Iris pigment epithelial cell (primary cell): ENCODE measurements at places on chromosomes 13 and 19.

- peak; percentile 56 for DNase-seq
These were observed 1.3 kb upstream of the CCNE1 start for GRCh38 chr19:29810504-29810871.

DNA sequence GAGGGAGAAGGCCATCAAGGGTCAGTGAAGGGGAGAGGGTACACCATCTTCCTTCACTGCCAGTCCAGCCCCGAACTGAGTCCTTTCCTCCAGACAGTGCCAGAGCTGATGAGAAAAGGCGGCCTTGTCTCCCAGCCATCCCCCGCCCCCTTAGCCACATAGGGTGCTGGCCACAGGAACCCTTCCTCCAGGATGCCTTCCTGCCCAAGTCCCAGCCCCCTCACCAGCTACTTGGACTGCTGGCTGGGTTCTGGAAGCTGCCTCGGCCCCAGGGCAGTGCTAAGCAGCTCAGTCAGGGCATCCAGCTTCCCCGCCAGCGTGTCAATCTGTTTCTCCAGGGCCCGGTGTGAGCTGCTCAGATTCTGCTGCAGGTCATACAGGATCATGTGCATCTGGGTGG, 12.6 kb upstream of the SMG9 start:
- no peak for DNase-seq

DNA sequence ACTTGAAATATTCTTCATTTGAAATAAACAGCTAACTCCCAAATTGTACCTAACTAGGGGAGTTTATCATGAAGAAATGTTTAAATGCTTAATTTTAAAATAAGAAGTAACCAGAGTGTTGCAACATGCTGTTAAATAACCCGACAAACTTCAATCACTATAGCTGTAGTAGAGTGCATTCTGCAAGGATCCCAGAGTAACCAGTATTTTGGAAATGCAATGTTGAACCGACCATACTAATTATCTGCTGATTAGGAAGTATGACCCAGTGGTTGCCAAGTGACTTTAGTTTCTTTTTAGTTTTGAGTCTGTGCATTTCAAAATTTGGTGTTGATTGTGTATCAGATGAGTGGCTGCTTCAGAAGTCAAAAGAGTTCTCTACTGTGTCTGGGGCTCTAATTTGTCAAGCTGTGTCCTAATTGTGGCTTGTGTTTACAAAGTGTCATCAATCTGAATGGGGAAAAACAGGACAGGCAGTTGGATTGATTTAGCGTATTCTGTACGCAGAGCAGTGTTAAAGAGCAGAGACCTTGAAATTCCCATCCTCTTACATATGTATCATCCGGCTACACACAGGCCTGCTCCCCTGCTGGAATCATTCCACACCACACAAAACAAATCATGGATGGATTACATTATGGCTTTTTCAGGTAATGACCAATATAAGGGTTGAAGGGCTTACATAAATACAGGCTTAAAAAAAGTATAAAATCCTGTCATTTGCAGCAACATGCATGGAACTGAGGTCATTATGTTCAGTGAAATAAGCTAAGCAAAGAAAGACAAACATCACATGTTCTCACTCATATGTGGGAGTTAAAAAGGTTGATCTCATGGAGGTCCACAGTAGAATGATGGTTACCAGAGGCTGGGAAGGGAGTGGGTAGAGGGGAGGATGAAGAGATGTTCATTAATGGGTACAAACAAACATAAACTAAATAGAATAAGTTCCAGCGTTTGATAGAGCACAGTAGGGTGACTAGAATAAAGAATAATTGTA, 351.5 kb downstream of the KLF12 start:
- DNase-seq: peak; percentile 61

GRCh38 chr19:17236811-17237543, 8.7 kb downstream of the NR2F6 start:
- DNase-seq: no peak

DNA sequence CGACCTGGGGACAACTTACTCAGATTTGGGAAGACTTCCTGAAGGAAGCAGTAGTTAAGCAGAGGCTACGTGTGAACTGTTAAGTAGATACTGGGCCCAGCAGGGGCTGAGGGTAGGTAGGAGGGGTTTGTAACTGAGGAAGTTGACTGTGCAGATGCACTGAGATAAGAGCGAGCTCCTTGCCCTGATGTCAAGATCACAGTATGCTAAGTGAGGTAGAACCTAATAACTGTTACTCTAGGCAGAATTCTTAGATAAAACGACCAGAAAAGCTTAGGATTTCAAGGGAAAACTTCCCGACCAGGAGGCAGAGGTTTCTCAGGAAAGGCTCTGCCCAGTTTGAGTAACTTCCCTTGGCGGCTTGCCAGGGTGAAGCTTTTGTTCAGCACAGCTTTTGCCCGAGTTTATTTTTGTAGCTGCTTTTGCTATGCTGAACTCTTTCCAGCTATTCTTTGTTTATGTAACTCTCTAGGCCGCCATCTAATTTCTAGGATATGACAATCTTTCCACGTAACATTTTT, 632.1 kb downstream of the DIAPH3 start:
- peak; percentile 82 for DNase-seq
